ENCODE measurements at places on chromosomes 12 and 14. TPM values are rescaled to one million over a fixed set of nuclear protein-coding genes. Genes with fewer than 3 reads are reported as not detected.

HSP90B1 gene
- 316 TPM for total RNA-seq

DNA sequence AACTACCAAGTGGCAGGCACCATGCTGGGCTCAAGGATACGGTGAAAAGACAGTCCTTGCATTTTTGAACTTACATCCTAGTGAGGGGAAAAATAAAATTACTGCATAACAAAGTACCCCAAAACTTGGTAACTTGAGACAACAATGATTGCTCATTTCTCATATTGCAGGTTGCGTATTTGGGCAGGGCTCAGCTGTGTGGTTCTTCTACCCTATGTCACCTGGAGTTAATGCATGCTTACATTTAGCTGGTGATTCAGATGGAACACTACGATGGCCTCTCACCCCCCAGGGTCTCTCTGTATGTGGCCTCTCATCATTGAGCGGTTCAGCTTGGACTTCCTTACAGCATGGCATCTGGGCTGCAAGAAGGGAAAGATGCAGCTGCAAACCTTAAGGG is 60.7 kb upstream of the RBM19 start:
- DNase-seq: no peak

- DNase-seq: no peak
These were observed 6.1 kb downstream of the SOS2 start for GRCh38 chr14:50225067-50225973.

- no peak for DNase-seq
These were observed 48.3 kb upstream of the KICS2 start for GRCh38 chr12:64270411-64270810.

All from stomach (tissue), 19 donors.